ENCODE measurements at places on chromosomes 16 and 17.

DNA sequence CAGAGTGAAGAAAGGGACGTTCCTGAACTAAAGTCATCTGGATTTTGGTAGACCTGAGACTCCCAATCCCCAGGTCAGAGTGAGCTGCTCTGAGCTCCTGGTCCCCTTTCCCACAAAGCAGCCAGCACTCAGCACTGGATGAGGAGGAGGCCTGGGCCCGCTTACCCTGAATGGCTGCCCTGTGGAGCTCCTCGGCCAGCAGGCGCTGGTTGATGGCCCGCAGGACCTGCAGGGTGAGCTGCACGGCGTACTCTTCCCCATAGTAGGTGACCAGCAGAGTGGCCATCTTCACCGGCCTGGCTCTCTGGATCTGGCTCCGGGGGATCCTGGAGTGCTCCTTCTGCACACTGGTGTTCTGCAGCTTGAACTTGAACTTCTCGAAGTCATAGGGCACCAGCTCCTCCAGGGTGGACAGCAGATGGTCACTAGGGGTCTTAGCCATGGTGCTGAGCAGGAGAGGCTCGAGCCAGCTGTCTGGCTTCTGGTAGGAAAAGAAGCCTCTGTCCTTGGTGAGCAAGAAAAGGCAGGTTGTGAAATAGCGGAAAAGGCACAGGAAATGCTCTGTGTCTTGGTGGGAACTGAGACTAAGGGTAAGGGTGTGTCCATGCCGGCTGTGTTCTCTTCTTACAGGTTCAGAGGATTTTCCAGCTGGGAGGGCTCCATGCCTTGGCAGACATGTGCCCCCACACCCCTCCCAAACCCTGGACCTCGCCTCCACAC, at the start of gene MEFV:
Gene MEFV (minus strand): TSS at position 488 of the 720 bp plus-strand sequence. CDS start 46 bp downstream, at position 442.
- DNase-seq = no peak

DNA sequence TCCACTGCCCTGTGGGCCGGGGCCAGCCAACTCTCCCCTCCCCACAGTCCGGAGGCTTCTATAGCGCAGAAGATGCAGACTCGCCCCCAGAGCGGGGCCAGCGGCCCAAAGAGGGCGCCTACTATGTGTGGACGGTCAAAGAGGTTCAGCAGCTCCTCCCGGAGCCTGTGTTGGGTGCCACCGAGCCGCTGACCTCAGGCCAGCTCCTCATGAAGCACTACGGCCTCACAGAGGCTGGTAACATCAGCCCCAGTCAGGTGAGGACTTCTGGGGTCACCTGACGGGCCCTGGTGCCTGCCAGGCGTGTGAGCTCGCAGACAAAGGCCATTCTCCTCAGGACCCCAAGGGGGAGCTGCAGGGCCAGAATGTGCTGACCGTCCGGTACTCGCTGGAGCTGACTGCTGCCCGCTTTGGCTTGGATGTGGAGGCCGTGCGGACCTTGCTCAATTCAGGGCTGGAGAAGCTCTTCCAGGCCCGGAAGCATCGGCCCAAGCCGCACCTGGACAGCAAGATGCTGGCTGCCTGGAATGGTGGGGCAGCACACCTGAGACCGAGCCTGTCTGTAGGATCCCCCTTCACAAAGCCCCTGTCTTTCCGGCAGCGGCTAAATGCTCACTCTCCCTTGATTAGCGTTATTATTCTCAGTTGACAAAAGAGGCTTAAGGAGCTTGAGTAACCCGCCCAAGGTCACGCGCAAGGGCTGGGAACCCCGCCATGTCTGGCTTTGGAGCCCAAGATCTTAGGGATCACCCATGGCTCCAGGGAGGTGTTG, 3.9 kb downstream of the SPATA20 start:
- DNase-seq = no peak

- peak; percentile 53 for DNase-seq
Measured at GRCh38 chr16:30166202-30166902, 17.1 kb upstream of the CORO1A start.

DNA sequence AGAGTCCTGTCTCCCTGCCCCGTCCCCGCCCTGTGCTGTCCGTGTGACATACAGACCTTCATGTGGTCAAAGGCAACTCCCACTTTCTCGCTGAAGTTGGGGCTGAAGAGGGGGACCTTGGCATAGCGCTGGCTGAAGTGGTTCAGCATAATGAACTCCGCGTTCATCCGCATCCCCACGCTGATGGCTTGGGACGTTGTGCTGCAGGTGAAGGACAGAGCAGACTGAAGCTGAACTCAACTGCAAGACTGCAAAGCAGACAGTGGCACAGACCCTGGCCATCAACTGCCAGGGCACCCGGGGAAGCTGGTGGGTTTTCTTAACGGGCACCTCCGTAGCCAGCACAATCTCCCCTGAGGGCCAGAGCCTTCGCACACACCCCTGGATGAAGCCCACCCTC, 24.2 kb downstream of the ELAC2 start:
- no peak for DNase-seq

GRCh38 chr16:13421726-13422125, 498.2 kb upstream of the ERCC4 start:
- DNase-seq = no peak

GRCh38 chr16:57658878-57659674, 9.0 kb upstream of the ADGRG3 start:
- DNase-seq = no peak

DNA sequence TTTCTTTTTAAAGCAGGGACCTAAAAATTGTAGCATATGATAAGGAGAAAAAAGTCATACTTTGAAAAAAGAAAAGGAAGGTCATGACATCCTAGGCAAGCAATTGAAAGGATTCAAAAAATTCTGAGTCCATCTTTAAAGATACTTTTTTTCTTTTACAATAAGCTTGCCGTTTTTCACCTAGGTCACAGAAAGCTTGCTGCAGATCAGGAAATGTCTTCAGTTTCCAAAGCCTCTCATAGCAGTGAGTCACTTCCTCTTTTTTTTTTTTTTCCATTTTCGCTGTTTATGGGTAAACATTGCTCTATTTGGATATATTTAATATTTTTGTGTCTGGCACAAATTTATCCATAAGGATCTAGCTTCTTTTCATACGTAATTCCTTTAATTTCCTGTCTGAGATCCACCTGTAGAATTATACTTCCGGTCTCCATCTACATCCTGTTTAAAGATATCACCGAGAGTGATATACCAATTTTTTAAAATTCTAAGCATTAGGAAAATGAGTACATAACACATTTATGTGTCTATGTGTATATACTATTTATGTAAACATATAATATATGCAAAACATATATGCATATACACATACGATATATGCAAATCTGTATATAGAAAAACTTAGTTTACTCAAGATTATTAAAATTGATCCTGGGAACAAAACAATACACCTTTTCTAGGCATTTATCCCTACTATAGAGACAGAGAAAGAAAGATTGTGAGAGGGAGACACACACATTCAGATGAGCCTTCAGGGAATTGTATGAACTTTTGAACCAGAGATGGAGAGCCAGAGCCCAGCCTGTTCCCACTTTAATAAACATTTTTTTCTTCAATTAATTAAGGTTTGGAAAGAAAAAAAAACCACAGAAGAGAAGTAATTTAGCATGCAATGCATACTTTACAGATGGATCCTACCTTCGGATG, 134.4 kb downstream of the SKAP1 start:
- no peak for DNase-seq

GRCh38 chr16:28492511-28492910, 637 bp upstream of the CLN3 start:
- DNase-seq = no peak

DNA sequence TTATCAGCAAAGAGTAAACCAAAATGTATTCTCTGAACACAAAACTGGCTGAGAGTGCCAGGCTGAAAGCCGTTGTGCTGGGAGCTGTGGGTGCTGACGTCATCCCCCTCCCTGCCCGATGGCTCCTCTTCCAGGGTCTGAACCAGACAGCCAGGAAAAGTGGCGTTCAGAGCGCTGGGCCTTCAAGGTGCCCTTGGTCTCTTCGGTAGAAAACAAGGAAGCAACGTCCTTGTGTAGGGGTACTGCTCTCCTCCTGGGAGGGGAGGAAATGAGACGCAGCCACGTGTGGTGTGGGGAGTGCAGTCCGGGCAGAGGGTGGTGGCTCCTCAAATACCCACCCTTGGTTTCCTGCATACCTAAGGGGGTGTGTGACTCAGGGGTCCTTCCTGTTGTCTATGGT, 394.7 kb downstream of the SEC14L1 start:
- DNase-seq = no peak

DNA sequence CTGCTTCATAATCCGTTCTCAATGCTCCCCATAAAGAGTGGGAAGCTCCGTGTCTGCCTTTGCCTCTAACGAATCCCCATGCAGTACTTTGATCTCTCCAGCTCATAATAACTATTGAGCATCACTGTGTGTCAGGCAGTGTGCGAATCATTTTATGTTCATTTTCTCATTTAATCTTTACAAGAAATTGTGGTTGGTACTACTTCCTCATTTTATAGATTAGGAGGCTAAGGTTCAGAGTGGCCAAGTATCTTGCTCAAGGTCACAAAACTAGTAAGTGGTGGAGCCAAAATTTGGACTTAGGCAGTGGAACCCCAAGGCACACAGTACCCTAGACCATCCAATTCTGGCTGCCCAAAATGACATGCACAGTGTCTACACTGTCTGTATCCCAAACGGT, 44.8 kb downstream of the ABCC12 start:
- no peak for DNase-seq

GRCh38 chr16:60246086-60246485, 1512.0 kb upstream of the GOT2 start:
- DNase-seq = no peak

GRCh38 chr17:42386777-42387657, 1.2 kb downstream of the STAT3 start:
- DNase-seq = peak; percentile 37

DNA sequence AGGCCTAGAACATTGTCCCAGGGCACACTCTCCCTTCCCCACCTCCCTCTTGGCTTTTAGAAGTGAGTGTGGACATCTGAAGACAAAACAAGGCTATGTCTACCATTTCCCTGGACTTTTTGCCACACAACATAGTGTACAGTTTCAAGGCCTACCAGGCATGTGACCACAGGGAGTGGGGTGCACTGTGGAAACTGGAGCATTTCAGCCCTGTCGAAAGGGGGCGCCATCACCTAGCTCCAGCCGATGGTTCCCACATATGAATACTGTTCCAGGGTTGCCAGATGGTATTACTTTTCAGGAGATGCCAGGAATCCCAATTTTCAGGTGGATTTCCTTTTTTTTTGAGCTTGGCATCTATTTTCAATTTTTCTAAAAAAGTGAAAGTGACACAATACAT, 140.7 kb downstream of the KATNIP start:
- peak; percentile 27 for DNase-seq

DNA sequence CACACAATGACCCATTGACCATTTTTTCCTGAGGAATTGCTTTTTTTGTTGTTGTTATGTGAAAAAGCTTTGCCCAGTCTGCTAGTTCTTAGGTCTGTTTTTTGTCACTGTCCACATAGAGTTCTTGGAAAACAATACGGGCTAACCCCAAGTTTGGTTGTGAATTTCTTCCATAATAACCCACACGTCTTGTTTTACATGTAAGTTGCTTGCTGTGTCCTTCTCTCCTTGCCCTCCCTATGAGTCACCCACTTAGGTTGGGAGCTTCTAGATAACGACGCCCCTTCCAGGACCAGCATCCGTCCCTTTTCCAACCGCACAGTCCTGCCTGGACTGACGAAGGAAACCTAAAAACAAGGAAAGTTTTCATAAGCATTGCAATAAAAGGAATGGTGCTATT, 175.3 kb upstream of the HS3ST3A1 start:
- DNase-seq = no peak

DNA sequence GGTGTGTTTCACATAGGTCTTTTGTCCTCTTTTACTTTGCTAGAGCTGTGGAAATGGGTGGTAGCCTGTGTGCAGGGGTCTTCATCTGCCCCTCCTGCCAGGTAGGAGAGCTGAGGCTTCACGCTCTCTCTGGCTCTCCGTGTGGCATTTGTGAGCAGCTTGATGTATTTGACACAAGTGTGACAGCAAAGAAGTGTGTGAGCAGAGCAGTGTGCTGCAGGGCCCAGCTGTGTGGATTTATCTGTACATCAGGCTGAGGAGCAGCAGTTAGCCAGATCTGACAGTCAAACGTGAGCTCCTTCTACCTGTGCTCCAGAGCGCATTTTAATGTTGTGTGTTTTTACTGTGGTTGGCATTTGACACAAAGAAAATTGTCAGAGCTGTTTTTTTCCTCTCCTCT, 101.8 kb downstream of the FTO start:
- DNase-seq = no peak

DNA sequence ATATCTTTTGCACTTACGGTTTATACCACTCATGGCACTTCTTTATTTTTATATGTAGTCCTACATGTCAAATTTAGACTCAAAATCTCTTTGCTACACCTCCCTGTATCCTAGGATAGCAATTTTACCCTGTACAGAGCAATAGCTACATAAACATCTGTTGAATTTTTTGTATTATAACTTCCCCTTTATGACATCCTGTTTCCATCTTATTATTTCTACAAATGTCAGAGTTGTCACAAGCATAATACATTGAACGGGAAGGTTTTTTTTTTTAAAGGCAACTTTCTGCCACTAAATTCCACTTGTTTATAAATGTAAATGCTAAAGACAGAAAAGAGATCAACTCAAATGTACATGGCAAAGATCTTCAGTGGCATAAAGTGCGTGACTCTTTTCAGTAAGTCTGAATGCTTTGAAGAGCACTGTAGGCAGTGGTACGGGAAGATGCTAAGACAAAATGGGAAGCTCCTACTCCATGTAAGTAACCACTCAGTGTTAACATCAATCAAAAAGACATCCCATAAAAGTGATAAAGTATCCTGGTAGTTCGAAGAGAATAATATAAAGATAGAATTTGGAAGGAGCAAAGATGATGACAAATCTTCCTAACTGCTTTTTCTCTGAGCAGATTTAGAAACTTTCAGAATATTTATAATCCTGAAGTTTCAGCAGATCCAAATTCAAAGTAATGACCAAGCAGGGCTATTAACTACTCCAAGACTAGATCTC, 26.8 kb downstream of the GNA13 start:
- DNase-seq = no peak

DNA sequence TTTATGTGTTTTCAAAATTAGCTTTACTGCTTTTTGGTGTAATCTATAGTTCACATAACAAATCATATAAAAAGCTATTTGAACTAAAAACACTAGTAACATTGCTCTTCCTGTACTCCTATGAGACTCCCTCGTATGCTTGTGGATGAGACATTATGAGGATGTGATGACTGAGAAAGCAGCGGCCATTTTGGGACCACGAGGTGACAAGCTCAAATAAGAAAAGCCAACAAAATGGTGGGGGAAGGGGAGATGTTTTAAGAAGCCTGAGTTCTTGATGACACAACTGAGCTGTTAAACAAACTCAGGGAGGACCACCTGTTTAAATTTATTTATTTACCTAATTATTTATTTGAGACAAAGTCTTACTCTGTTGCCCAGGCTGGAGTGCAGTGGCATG, 4.5 kb downstream of the CCL18 start:
- no peak for DNase-seq

GRCh38 chr16:78909226-78909625, 691.3 kb downstream of the MAF start:
- no peak for DNase-seq

- no peak for DNase-seq
Measured at GRCh38 chr17:43599835-43600234, 53.7 kb upstream of the ETV4 start.
